ENCODE measurements at places on chromosomes 2 and 18.

DNA sequence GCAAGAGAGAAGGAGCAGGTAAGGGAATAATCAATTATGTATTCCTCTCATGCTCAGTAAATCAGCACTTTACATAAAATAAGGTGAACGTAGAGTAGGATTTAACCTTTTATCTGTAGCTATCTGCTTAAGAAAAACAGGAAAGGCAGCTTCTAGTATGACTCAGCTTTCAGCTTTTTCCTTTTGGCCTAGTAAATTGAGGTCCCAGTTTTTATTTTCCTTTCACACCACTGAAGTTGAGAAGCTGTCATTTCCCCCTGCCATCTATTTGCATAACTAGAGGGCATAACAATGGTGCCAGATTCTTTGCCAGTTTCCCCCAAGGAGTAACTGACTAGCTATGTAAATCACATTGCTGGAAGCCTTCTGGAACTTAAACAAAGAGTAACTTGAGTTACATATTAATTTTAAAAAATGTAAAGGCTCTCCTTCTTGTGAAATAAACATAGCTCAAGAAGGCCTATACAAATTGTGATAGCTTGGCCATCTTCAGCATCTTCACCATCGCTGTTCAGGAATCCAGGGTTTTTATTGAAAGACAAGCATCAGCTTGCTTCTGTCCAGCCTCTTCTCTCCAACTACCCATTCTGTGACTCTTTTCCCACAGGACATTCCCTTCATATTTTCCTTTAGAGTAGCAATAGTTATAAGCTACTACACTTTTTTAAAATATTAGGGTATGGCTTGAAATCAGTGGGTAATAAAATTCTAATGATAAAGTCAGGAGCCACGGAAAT is 97.0 kb downstream of the KYNU start:
- DNase-seq, result no peak

DNA sequence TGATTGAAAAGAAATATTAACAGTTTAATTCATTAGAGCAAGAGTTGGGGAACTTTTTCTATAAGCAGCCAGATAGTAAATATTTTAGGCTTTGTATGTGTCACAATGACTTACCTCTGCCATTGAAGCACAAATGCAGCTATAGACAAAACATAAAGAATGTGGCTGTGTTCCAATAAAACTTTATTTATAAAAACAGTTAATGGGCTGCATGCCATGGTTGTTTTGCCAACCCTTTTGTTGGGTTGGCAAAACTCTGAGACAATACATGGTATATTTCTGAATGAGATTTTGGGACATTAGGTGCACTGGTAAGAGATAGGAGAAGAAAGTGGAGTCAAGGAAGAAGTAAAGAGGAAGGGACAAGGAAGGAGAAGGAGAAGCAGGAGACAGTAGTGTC is 61.8 kb upstream of the CERS6 start:
- DNase-seq, result no peak

DNA sequence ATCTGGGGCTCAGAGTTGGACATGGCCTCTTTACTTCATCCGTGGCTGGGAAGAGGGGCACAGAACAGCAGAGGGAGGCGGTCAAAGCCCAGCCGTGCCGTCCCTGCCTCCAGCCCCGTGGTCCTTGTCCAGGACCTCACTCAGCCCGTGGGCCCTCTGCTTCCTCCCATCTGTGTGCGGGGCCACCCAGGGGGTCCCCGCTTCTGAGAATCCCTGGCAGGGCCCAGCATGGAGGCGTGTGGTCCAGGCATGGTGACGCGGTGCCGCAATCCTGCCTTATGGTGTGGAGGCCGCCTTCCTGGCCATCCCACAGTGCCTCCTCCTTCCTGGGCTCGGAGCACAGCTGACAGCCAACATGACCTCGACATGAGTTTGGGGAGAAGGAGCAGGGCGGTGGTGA is 232.6 kb downstream of the FAM210A start:
- no peak for DNase-seq

- no peak for DNase-seq
Observed at GRCh38 chr2:40164736-40165508, 287.0 kb downstream of the SLC8A1 start.

GRCh38 chr2:86027922-86028765 is 77.5 kb downstream of the POLR1A start:
- no peak for DNase-seq

Data from stimulated activated CD8-positive, alpha-beta memory T cell treated with anti-CD3 and anti-CD28 coated beads, Interleukin-12 subunit alpha, Interleukin-12 subunit beta, amount 100 ng/mL, for 1 hour (primary cell).